ENCODE measurements at places on chromosomes 2 and 18.
A peak's percentile ranks its signal among the peaks of the same experiment; 100 is the strongest.

DNA sequence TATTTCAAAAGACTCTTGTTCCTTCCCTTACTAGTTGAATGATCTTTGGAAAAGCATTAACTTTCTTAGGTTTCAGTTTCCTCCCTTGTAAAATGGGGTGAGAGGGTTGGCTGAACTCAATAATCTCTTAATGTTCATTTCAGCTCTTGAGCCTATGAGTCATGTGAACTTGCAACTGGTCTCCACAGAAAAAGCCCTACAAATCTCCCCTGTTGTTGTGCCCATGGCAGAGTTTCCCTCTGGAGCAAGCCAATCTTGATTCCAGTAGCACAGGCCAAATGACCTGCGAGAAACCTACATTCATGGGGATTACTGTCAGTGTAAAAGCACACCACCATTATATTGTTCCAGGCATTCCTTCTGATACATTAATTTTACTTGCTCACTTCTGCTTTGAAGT lies 388.9 kb downstream of the ALK start:
- DNase-seq = peak; percentile 70

DNA sequence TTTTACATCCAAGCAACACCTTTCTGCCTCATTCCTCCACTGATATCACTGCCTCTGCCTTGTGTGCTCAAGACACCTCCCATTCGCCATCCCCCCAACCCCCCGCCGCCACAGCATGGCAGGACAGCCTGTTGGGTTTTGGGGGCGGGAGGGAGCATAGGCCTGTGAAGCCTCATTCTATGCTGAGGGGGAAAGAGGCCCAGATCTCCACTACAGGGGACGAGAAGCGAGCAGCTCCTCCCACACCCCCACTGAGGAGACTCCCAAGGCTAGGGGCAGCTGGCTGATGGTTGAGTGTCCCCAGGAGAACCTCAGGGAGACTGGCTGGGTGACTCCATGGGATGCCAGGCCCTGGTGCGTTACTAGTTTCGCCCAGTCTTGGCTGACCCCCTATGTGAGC lies 214.3 kb upstream of the SIX2 start:
- no peak for DNase-seq

DNA sequence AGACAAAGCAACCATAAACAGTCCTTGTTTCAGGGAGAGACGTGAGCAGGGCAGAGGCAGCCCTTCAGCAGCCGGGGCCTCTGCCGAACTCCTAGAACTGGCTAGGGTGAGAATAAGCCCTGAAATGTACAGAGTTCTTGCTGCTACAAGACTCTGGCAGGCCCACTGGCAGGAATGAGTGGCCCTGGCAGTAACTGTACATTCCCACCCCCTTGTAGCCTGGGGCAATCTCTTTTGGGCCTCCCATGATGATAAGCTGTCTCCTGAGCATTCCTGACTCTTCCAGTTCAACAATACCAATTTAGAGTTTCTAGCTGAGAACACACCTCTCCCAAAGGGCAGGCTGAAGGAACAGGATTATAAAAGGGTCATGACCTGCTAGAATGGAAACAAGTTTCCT lies 54.3 kb downstream of the HAUS1 start:
- no peak for DNase-seq

DNA sequence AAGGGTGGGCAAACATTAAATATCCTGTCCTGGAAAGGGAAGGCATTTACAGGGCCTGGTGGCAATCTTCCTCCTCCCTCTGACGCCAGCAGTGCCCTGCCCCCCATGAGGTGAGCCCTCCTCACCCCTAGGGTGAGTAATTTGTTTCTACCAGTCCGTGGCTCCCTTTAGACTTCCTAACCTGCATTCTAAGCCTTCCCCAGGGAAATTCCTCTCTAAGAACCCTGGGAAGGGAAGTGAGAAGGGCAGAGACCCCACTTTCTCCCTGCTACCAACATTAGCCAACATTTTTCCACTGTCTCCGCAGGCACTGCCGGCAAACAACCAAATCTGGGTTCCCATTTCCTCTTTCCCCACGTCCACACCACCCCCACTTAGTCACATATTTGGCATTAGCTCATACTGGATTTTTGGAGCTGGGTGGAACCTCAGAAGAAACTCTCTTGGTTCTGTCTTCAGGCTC lies 69.3 kb downstream of the NRP2 start:
- DNase-seq = peak; percentile 42

DNA sequence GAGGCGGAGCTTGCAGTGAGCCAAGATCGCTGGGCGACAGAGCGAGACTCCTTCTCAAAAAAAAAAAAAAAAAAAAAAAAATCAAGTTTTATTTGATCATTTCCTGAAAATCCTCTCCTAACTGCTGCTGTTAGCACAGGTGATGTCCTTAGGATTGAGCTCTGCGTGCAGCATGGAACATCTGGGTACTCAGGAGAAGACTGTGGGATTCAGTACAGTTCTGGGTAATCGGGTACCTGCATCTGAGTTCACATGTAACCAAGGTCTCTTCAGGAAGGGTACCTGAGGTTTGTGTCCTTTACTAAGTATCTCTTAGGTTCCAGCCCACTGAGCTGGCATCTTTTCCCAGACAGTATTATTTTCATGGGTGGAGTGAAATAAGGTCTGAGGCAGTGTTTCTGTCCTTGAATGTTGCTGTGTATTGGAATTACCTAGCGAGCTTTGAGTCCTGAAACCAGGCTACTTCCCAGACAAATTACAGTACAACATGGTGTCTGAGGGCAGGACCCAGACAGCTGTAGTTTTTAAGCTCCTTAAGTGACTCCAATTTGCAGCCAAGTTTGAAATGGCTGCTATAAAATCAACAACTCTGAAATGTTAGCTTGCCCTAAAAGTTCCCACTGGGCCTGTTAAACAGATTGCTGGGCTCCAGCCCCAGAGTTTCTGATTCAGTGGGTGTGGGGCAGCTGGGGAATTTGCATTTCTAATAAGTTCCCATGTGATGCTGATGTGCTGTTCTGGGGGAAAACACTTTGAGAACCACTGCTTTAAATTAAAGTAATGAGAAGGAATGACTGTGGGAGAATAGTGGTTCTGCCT lies 120.5 kb downstream of the PMAIP1 start:
- peak; percentile 24 for DNase-seq

DNA sequence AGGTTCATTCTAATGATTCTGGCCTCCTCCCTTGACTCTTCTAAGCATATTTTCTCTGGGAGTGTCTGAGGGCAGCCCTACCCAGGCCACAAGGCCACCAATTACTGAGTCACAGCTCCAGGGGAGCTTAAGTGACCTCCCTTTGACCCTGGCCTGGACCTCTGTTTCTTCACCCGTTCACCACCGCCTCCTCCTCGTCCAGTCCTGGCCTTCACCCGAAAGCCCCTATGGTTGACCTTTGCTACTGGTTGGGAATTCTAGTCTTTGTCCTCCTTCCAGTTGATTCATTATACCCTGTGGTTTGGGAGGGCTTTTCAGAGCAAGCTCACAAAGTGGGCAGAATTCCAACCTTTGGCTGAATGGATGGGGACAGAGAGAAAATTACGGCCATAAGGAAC lies 72.6 kb downstream of the NRP2 start:
- DNase-seq = peak; percentile 72

DNA sequence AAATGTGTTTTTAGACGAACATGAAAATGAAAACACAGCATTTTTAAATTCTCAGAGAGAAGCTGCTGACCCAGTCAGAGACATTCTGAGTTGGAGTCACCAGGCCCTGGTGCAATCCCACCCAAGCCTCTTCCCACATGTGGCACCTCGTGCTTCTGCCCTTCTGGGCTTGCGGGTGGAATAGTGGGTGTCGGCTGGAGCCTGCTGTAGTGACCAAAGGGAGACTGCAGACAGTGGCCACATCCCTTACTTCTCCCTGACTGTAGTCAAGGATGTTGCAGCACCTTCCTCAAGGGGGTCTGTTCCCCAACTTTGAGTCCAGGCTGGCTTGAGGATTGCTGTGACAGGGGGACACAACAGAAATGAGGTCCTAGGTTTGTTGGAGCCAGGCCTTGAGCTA lies 104.4 kb upstream of the GLI2 start:
- no peak for DNase-seq

DNA sequence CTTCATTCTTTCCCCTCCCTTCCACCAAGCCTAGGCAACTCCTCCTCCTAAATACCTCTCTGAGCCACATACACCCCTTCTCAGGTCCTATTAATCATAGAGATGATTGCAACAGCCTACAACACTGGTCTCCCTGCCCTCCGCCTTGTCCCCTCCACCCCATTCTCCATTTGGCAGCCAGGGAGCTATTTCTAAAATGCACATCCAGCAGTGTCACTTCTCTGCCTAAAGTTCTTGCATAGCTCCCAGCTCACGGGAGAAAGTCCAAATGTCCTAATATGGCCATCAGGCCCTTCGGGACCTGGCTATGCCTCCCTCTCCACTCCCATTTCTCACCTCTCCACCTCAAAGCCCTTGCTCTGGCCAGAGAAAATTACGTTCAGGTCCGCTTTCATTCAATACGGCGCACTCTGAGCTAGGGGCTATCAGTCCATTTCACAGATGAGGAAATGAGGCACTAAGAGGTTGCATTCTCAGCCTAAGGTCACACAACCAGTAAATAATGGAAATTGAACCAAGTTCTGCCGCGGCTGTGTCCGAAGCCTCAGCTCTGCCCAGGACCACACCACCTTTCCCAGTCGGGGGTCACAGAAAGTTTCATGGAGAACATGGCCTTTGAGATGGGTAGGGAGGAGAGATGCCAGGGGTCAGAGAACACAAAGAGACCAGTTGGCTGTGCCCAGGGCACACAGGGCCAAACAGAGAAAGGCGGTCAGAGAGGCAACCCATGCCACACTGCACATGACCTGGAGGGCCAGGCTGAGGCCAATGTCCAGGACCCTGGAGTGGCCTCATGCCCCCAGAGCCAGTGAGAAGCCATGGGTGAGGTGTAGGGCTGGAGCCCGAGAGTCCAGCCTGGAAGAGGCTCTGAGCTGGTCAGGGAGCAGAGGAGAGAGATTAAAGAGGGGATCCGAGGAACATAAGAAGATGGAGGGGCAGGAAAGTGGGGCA lies 72.8 kb downstream of the TNS1 start:
- DNase-seq = peak; percentile 68

GRCh38 chr2:5677133-5677532 lies 15.1 kb upstream of the SOX11 start:
- DNase-seq = no peak

GRCh38 chr18:54089749-54090459 lies 134.6 kb downstream of the MBD2 start:
- DNase-seq = no peak

DNA sequence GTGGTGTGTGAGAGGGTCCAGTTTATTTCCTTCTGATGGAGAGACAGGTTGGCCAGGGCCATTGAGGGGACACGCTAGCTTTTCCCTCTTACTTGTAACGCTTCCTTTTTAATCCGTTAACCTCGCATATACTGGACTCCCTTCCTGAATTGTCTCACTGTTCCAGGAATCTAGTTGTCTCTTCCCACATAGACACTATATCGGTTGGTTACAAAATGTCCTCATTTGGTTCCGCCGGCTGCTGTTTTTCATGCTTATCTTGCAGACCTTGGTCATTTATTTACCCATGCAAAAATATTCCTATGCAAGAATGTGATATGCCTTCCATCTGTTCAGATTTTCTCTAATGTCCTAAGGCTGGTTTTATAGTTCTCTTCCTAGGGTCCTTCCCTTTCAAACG lies 35.0 kb downstream of the NEURL3 start:
- no peak for DNase-seq

DNA sequence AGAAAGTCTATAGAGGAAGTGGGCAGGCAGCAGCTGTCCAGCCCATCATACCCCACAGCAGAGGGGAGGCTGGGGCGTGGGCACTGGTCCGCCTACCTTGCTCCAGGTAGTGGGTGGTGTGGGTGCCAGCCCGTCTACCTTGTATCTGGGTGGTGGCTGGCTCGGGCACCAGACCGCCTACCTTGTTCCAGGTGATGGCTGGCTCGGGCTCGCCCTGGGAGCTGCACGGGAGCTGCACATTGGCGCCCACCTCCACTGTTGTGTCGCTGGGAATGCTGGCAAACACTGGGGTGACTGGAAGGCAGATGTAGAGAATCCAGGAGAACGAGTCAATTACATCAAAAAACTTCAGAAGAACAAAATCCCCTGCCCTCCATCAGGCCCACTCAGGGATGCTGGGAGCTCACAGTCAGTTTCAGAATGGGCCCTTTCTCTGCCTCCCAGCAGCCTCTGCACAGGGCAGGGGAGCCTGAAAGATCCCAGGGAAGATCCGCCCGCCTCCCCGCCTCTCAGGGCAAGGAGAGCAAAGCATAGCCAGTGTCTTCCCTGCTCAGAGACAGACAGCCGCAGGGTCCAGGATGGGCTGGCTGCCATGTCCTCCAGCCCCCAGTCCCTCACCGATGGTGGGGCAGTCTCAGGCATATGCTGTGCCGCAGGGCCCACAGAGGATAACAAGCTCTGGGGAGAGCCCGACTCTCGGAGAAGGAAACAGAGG lies 82.3 kb downstream of the PXDN start:
- no peak for DNase-seq

- DNase-seq = no peak
These were observed 123.6 kb upstream of the CDCA7 start for GRCh38 chr2:173231042-173231441.

GRCh38 chr2:43345872-43346271 lies 119.5 kb upstream of the ZFP36L2 start:
- DNase-seq = no peak

DNA sequence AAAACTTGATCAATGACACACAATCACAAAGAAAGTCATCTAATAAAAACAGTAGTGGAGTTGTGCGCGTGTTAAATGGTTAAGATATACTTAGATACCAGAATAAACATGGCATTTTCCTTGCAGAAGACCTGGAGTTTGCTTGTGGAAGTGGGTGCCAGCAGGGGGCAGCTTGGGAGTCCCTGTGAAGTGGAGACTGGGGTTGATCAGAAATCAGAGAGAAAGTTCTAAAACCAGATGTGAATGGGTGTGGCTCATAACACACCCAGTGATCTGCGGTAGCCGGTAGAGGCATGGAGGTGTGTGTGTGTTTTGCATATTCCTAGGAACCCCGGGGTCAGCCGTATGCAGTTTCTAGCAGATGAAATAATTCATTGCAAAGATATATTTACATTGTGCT lies 300.1 kb upstream of the TRIB2 start:
- DNase-seq = peak; percentile 54

- DNase-seq = no peak
These were observed 33.2 kb upstream of the EFHD1 start for GRCh38 chr2:232600053-232600773.

DNA sequence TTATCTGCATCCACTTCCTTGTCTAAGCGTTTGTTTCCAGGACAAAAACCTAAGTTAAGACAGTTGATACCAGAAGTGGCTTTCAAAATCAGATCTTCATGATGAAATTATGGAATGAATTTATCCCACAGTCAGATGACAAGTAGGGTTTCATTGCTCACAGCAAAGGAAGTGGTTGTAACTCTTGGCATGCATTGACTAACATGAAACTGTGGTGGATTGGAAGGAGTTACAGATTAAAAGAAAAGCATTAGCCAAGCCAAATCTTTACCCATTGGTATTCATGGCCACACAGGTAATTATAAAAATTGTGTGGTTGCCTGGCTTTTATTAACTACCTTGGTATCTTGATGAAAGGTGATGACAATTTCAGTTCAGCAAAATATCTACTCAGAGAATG lies 438.0 kb upstream of the NXPH2 start:
- DNase-seq = no peak
